Skeletal muscle cell (primary cell): ENCODE measurements at places on chromosomes 4 and X.

GRCh38 chr4:90498175-90498574, 371.0 kb downstream of the CCSER1 start:
- no peak for DNase-seq

DNA sequence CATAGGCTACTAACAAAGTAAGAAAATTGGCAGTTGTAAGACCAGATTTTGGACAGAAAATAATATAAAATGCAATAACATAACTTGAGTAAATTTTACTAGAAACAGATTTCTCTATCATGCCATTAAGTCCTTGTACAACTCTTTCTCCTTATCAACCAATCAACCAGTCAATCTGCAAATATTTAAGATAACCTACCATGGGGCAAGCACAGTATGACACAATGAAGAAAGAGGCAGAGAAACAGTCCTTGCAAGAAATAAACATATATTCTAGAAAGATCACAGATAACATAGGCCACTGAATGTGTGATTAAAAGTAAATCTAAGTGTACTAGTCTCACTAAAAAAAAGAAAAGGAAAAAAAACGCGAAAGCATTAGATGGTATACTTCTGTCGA, 194.8 kb downstream of the PPP3CA start:
- no peak for DNase-seq

GRCh38 chrX:20265726-20266681, 705 bp downstream of the RPS6KA3 start:
- DNase-seq: no peak

- no peak for DNase-seq
Observed at GRCh38 chrX:39679497-39680157, 418.1 kb downstream of the BCOR start.

- DNase-seq: no peak
Observed at GRCh38 chr4:38209654-38210053, 249.5 kb downstream of the PTTG2 start.

DNA sequence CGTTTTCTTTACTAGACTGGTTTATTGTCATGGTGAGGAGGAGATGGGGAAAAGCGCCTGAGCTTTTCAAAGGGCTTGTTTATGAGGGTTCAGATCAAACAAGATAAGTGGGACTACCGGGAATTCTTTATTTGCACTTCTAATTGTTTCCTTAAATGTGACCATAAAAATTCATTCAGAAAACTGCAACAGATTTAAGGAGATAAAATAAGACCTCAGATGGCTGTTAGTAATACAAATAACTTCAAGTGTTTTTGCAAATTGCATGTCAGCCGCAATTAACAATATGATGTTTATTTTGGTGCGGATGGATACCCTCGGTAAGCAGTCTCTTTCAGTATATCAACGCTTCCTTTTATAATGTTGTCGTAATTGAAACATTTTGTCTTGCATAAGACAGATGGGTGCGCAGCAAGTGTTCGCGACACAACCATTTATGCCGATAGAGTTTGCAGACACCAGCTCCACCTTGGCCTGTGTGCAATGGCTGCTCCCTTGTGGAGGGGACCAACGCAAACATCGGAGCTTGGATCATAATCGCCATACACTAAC, 151.0 kb downstream of the C4orf33 start:
- no peak for DNase-seq

- DNase-seq: no peak
Observed at GRCh38 chr4:148205476-148205875, 236.7 kb downstream of the NR3C2 start.

- DNase-seq: no peak
Observed at GRCh38 chrX:50747471-50747900, 66.5 kb downstream of the SHROOM4 start.

GRCh38 chrX:31271615-31272471, 200.0 kb upstream of the FTHL17 start:
- no peak for DNase-seq

- DNase-seq: no peak
Observed at GRCh38 chrX:31168551-31168950, 96.7 kb upstream of the FTHL17 start.

- no peak for DNase-seq
Observed at GRCh38 chrX:37759351-37759750, 20.5 kb upstream of the CYBB start.

DNA sequence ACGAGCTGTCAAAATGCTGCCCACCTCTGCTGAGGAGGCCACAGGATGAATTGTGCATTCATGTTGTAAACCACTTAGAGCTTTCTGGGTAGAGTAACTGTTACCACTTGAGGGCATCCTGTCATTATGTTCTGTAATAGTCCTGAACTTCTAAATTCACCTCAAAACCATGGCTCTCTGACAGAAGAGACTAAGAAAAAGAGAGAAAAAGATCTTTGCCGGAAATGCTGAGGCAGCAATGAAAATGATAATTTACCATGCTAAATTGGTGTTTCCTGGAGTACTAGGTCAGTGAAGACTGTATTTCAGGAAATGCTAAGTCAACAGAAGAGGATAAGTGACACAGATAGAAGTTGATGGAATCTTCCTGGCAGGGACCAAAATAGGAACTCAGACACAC, 942.3 kb upstream of the SLIT2 start:
- DNase-seq: peak; percentile 28

DNA sequence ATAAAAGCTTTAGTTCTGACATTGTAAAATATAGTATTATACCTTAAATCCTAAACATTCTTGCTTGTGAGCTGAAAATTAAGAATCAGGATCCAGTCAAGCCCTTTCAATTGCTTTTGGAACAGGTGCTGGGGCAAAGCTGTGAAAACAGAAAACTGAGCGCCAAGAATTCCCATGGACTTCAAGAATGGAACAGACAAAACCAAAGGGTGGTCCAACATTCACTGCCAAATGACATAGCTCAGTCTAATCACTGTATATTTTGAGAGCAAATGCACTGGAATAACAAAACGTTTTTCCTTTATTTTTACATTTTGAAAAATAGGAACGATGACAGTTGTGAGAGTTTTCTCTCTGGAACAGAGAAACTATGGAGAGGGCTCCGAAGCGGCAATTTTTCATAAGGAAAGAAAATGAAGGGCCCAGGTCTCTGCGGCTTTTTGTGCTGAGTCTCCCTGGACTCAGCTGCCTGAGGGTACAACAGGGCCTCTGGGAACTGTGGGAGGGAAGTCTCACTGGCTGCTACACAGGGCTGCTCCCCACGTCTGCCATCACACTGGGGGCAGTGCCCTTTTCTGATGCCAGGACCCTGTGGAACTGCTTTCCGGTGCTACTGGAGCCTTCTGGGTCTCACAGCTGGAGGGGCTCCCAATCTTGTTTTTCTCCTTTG, 56.0 kb upstream of the BMPR1B start:
- DNase-seq: no peak

GRCh38 chrX:119189115-119189514, 47.0 kb upstream of the PGRMC1 start:
- DNase-seq: no peak

DNA sequence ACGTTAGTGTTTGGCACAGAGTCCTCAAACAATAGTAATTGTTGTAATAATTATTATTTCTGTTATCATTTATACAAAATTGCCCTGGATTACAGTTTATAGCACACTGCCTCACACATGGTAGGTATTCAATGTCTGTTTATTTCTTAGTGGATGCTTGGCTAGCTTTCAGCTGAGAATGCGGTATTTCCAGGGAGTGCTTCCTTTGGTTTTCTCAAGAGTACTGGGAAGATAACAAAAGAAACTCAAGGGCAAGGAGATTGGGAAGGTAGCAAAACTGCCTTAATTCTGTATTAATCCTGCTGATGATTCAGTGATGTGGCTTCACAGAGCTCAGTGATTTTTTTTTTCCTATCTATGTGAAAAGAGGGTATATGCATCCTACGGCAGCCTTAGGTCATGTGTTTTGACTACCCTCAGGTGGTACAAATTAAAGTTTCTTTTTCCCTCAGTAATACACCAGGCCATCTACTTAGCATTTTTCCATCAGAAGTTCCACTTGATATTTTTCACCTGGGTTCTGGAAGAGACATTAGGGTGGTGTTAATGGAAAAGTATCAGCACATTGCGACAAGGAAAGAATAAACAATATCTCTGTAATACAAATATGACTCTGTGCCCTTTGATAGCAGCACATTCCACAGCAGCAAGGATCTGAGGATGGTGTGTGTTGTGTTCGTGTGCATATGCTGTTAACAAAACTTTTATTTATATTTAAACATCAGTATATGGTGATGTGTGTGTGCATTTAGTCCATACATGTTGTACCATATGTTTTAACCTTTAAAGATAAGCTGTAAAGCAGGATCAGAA, 124.3 kb upstream of the RASGEF1B start:
- no peak for DNase-seq

DNA sequence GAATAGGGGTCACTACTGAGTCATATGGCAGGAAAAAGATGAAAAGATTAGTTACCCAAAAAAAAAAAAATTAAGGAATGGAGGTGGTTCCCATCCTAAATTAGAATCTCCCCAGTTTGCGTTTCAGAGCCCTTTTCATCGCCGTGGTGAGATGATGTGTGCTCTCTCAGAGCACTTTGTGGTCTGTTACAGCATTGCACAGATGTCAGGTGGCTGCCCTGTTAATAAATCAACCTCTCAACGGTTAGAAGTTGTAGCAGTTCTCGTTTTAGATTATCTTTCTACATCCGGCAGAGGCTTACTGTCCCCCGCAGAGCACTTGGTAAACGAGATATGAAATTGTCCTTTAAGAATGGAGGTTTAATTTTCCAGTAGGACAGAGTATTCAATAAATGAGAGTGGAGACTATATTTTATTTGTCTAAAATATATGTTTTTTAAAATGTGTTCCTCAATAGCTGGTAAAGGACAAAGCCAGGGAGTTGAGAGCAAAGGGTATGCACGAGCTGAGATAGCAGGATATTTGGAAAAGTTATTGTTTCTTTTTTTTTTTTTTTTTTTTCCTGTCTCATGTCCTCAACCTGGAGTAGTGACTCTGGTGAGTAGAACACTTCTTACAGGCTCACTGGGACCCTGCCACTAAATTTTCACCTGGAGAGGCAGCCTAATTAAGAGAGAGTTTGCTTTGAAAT, 26.9 kb downstream of the AFF1 start:
- DNase-seq: peak; percentile 74

DNA sequence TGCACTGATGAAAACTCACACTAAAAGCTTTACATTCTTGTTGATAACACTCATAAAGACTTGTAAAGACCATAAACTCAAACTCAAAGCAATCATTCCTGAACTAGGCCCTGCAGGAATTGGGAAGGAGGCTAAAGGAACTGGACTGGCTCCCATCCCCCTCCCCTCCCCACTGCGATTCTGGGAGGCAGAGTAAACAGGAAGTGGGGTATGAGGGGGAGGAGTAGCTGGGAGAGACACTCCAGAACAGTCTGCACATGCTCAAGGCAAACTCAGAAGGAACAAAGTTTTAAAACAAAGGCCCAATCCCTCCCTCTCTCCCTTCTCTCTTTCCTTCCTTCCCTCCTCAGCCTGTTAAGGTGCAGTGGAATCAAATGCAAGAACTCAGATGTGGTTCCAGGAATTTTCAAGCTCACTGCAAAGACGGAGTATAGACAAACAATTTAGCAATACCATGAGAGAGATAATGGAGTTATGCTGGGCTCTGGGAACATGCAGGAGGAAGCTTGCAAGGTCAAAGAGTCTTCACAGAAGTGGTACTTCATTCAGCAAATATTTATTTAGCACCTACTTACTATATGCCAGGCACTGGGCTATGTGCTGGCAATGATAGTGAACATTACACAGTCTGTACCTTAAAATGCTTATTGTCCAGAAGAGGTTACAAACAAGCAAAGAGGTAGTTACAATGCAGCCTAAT, 15.9 kb downstream of the MID1IP1 start:
- DNase-seq: no peak

GRCh38 chr4:123953566-123953965, 557.0 kb downstream of the SPRY1 start:
- DNase-seq: no peak

DNA sequence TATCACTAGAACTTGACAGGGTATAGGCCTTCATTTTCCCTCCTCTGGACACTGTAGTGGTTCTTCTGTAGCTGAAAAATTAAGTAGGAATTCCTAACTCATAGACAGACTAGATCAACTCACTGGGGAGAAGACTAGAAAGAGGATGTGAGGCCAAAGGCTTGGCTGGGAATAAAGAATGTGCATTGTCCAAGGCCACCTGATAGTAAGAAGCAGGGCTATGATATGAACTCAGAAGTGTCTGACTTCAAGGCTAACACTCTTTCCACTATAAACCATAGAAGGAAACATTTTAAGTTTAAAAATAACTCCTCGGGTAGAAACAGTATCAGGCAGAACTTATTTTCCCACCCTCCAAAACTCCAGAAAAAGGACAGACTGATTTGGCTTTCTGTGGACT, 346.6 kb downstream of the OPHN1 start:
- DNase-seq: no peak

- no peak for DNase-seq
Observed at GRCh38 chrX:134738986-134739740, 80.9 kb upstream of the PLAC1 start.

- peak; percentile 20 for DNase-seq
Observed at GRCh38 chrX:51641421-51642021, 22.8 kb upstream of the CENPVL3 start.

GRCh38 chrX:111444881-111445280, 32.9 kb upstream of the DCX start:
- no peak for DNase-seq

DNA sequence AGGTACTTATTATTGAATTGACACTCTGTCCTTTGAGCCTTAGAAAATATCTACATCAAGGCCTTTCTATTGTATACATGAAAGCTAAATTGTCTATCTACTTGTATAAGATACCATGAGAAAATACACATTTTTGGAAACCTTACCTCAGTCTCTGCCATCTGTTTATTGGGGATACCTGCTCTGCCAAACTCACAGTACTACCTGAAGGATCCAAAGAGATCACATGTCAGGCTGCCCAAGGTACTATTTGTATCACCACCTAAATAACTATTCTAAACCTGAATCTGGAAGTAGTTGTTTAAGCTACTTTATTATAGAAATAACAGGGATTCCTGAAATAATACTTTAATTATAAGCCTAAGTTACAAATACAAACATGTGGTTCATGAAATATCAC, 126.2 kb downstream of the PALLD start:
- DNase-seq: no peak

- no peak for DNase-seq
Observed at GRCh38 chrX:110146521-110146920, 143.6 kb downstream of the TMEM164 start.

DNA sequence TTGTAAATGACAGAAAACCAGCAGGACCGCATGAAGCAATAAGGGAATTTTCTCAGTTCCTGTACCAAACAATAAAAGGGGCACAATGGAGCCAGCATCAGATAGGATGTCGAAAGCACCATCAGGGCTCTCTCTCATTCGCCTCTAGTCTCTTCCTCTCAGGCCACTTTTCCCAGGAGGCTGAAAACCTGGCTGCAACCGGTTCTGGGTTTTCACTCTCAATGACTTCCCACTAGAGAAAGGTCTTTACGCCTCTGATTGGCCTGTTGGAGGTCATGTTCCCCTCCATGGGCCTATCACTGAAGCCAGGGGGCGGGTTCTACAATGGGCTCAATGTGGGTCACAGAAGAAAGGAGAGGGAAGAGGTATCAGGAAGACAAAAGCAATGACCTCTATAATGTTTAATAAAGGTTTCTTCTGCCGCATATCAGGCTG, 29.3 kb downstream of the ZNF827 start:
- DNase-seq: no peak
